ENCODE measurements at places on chromosomes 7 and 10.

- no peak for DNase-seq
Measured at GRCh38 chr10:4151466-4151865, 366.5 kb upstream of the KLF6 start.

- no peak for DNase-seq
Measured at GRCh38 chr7:102089175-102090098, 197.2 kb upstream of the SH2B2 start.

- no peak for DNase-seq
Measured at GRCh38 chr10:102434394-102435132, 2.2 kb upstream of the CUEDC2 start.

DNA sequence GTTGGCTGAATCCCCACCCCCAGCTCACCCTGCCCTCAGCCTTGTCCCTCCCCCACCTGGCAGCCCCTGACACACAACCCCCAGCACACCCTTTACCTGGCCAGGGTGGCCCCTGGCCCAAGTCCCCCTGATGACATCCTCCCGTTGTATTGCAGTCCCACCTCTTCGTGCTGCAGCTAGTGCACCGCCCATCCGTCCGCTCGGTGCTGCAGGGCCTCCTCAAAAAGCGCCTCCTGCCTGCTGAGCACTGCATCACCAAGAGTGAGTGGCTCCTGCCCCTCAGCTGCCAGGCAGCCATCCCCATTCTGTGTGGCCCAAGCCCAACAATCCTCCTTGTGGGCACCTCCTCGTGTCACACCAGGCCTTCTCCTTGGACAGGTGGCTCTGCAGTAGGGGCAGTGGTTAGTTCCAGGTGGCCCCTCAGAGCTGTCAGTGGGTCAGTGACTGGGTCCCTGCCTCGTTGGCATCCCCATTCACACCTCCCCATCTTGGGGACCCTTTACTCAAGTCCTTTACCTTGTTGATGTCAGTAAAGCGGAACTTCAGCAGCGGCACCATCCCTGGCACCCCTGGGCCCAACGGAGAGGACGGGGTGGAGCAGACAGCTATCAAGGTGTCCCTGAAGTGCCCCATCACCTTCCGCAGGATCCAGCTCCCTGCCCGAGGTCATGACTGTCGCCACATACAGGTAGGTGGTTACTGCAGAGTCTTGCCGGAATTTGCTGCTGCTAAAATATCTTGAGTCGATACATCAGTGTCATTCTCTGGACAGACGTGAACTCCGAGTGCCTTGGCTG, 14.3 kb downstream of the ZMIZ2 start:
- DNase-seq: no peak

DNA sequence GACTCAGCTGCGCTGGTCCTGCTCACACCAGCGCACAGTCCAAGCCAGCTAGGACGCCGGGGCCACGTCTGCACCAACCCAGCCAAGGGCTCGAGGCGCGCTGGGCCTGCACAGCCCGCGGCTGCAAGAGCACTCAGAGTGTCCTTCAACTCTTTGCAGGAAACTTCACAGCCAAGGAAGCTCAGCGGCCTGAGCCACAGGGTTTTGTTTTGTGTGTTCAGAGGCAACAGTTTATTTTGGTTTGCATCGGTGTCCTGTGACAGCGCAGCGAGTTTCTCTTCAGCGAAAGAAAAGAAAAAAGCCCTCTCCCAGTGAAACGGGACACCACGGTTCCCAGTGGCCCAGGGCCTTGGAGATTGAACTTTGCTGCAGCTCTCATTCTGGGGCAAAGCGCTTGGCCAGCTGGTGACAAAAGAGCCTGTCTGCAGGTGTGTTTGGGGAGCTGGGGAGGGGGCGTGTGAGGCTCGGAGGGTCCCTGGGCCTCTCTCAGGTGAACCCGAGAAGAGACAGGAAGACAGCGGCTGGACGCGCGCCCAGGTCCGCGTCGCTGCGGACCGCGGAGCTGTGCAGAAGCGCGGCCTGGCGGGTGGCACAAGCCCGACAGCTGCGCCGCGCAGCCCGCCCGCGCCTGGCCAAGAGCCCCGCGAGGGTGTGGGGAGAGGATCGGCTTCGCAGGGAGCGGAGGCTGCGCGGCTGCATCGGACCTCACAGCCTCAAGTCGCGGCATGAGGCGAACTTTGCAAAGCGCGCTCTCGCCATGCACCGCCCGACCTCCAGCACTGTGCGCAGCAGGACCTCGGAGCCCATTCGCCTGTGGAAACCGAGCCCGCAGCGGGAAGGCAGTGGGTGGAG, 922 bp downstream of the CXCL12 start:
- DNase-seq: no peak

DNA sequence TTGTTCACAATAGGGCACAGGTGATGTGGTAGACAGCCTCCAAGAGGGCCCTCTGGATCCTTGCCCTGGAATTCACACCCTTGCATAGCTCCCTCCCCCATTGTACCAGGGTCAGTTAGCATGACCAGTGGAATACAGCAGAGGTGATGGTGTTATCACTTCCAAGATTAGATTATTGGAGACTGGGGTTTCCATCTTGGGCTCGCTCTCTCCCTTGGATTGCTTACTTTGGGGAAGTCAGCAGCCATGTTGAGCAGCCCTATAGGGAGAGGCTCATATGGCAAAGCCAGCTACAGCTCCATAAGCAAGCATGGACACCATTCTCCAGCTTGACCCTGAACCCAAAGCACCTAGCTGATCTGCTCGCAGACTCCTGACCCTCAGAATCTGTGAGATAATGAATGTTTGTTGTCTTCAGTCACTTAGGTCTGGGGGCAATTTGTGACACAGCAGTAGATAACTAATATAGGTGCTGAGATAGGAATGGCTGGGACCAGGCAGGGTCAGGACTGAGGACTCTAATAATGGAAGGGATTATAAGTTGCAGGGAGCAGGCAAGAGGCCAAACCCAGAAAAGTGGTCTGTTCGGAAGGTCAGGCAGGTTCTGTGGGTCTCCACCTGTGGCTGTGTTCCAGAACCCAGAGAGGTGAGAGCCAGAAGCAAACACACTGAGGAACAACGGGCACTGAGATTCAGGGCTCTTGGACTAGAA, 22.9 kb downstream of the TBXAS1 start:
- DNase-seq: no peak

DNA sequence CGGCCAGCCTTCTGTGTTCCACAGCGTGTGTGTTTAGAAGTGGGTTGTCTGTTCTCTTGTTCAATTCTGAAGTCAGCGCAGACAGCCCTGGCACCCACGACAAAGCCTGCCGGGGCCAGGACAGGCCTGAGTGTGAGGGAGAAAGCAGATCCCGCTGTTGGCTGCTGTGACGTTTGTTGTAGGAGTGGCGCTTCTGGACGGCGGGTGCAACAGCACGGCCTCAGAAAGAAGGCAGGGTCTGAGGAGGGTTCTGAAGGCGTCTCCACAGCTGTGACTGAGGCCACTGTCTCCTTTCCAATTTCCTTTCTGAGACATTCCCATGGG, 76.2 kb downstream of the VIPR2 start:
- no peak for DNase-seq

DNA sequence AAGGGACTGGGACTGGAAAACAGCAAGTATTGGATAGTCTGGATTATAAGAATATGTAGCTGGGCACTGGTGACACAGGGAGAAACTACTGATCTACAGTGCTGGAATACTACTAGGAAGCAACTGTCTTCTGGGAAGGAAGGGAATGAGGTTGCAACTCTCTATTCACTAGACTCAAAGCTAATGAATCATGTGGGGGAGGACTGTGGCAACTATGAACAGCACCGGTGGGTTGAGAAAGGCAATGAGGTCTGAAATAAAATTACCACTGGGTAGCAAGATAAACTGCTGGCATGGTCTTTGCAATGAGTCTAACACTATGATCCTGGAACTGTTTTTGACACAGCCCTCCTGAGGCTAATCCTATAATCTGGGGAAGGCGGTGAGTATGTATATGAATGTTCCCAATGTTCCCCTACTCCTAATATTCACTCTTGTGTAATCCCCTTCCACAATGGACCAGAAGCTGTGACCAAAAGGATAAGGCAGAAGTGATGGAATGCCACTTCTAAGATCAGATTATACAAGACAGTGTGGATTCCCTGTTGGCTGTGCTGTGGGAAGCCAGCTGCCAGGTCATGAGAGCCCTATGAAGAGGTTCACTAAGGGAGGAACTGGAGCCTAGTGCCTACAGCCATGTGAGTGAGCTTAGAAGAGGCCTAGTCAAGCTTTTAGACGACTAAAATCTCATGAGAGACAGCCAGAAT, 101.3 kb upstream of the DNAJB12 start:
- DNase-seq: no peak

GRCh38 chr10:86366033-86366901, at the start of gene GRID1:
GRID1 (minus strand) TSS chr10:86366795.
- no peak for DNase-seq

DNA sequence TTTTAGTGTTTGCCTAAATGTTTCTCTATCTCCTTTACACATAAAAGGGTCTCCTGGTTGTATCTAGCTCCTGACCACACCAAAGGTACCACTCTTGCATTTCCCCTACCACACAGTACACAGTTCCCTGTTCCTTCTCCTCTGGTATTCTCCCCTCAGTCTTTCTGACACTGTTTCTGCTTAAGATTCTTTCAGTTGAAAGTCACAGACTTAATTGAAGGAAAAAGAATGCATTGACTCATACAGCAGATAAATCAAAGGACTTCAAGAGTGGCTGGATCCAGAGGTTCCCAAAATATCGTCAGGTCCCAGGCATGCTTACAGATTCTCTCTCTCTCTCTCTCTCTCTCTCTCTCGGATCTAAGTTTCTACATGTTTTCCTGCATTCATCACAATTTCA, 185.6 kb upstream of the LRGUK start:
- no peak for DNase-seq

GRCh38 chr10:90914992-90915765, 5.7 kb downstream of the ANKRD1 start:
- no peak for DNase-seq

- DNase-seq: no peak
Measured at GRCh38 chr10:72257051-72257892, 16.5 kb upstream of the DDIT4 start.

DNA sequence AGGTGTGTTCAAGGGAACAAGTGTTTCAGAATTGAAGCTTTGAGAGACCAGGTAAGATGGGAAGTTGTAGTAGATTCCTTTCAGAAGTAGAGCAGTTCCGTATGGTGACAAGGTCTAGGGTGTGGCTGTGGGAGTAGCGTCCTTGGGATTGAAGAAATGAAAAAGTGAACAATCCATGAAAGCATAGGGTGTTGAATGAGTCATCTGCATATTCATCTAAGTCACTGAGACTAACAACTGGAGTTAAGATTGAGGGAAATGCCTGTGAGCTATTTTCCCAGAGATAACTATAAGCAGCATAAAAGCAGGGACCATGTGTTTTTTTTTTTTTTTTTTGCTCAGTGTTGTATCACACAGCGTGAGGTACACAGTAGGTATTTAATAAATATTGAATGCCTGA, 134.8 kb downstream of the PHTF2 start:
- DNase-seq: no peak

GRCh38 chr10:7296648-7297047, 114.2 kb downstream of the SFMBT2 start:
- no peak for DNase-seq

- no peak for DNase-seq
Measured at GRCh38 chr7:73521636-73522104, 423 bp downstream of the BAZ1B start.

- no peak for DNase-seq
Measured at GRCh38 chr7:92997152-92997551, 120.6 kb downstream of the SAMD9 start.

DNA sequence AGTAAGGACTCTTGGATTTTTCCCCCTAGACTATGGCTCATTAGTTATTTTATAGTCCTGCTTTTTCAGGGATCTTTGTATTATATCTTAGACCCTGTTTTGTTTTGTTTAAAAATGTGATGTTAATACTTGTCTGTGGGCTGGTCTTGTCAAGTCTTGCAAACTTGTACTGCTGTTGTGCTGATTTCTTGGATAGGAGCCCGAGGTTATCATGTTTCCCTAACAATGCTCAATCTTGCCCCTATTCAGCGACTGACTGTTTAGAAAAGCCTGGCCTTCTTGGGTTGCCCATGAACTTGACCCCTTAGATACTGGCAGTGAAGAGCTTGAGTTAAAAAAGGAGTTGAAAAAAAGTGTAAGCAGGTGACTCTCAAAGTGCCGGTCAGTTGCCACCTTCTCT, 115.7 kb downstream of the KIAA1217 start:
- DNase-seq: no peak

GRCh38 chr10:106573106-106573505, 591.4 kb downstream of the SORCS1 start:
- no peak for DNase-seq

DNA sequence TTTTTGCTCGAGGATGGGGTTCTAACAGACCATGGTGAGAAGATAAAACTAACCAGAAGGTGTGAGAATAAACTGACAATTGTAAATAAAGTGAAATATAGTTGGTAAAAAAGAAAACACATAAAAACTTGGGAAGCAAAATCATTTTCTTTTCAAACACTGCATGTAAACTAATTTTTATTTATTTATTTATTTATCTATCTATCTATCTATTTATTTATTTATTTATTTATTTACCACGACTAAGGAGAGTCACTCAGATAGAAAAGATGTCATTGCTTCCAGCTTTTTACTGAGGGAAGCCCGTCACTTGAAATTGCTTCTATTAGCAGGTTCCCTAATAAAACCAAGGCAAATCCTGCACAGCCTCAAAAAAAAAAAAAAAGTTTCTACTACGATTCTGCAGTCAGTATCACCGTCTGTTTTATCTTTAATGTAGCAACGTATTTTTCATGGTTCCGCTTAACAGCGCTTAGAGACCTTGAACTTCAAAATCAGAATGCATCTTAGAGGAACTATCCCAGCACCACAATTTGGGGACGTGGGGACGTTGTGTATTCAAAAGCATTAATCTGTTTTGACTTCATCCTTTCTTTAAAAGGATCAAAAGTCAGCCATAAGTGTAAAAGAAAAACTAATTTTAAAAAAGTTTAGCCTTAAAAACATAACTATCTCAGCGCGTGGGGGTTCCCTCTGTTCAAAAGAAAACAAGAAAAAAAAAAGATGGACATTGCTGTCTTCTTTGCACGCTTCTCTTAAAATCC, 33.3 kb upstream of the EBLN1 start:
- DNase-seq: no peak

- DNase-seq: no peak
Measured at GRCh38 chr7:20778063-20778721, 8.5 kb downstream of the SP8 start.

GRCh38 chr10:6336016-6336415, 133.3 kb downstream of the PFKFB3 start:
- DNase-seq: no peak

DNA sequence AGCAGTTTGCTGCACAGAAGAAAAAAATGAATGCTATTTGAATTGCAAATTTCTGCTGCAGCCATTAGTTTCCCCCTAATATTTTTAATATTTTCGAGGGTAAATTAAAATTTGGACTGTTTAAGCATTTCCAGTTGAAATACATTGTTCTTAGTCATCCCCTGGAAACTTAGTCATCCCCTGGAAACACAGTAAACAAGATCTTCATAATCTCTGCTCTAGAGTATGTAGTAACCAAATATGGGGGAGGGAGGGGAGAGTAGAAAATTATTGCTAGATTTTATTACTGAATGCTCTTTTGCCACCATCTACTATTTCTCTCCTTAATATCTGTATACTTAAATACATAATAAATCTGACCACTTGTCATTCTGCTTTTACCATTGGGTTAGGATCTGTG, 1053.3 kb downstream of the SORCS1 start:
- DNase-seq: no peak

GRCh38 chr7:27091105-27091504, 4.7 kb downstream of the HOXA1 start:
- no peak for DNase-seq
